ENCODE measurements at places on chromosomes 7 and 10.

DNA sequence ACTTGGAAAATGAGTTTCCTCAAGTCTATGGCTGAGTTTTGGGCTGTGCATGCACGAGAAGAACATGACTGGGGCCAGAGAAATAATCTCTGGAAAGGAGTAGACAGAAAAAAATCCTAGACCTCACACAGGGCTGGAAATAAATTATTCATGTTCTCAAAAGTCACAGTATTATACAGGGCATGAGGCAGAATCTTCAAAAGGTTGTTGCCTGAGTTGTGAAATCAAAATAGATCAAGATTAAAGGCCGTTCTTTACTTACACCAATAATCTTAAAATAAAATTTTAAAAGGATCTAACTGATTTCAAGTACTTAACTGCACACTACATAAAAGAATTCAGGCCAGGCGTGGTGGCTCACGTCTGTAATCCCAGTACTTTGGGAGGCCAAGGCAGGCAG, 14.1 kb upstream of the CREM start:
- no peak for DNase-seq

- DNase-seq = no peak
Observed at GRCh38 chr7:95605275-95605674, 9.0 kb upstream of the PDK4 start.

GRCh38 chr10:48519481-48520183, 85.2 kb downstream of the ARHGAP22 start:
- no peak for DNase-seq

DNA sequence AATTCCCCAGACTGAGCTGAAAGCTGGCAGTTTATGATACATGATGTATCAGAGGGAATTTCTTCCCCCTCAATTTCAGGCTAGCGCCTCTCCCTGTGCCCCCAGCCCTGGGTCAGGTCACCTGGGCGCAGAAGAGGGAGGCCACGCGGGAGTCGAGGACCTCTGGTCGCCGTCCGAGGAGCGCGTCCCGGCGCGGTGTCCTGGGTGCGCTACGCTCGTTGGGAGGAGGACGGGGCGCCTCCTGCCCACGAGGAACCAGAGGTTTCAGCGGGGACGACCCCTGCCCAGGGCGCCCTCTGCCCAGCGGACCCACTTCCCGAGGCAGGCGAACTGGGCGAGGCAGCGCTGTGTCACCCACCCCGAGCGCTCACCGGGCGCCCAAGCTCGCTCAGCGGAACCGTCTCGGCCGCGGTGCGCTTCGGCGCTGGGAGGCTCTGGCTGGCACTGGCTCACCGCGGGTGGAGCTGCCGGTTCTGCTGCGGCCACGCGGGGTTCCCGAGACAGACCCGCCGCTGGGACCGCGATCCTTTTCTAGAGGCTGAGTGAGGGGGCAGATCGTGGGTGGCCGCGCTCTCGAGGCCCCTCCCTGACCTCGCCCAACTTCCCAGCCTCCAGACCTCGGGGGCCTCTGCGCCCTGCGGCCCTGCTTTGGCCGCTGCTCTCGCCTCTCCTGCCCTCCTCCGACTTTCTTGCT, at the start of gene FAM237B:
Gene FAM237B, minus strand, starts transcription at position 504 of the 694 bp plus-strand sequence. CDS start 1,556 bp downstream, outside the sequence.
- DNase-seq = no peak

DNA sequence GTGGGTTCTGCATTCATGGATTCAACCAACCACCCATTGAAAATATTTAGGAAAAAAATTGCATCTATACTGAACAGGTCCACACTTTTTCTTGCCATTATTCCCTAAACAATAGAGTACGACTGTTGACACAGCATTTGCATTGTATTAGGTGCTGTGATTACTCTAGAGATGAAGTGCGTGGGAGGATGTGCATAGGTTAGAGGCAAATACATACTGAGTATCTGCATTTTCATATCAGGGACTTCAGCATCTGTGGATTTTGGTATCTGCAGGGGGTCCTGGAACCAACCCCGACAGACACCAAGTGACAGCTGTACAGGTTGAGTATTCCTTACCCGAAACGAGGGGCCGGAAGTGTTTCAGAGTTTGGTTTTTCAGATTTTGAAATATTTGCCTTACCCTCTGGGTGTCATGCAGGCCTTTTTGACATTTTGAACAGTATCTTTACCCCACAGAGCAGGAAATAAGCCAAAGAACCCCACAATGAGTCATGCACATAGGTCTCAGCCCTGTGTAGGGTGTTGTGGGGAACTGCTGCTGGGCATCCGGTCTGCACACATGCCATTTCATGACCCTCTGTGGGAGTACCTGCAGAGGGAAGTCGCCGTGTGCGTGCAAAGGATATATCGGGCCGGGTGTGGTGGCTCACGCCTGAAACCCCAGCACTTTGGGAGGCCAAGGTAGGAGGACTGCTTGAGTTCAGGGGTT, 14.5 kb downstream of the NUDT5 start:
- DNase-seq = no peak

DNA sequence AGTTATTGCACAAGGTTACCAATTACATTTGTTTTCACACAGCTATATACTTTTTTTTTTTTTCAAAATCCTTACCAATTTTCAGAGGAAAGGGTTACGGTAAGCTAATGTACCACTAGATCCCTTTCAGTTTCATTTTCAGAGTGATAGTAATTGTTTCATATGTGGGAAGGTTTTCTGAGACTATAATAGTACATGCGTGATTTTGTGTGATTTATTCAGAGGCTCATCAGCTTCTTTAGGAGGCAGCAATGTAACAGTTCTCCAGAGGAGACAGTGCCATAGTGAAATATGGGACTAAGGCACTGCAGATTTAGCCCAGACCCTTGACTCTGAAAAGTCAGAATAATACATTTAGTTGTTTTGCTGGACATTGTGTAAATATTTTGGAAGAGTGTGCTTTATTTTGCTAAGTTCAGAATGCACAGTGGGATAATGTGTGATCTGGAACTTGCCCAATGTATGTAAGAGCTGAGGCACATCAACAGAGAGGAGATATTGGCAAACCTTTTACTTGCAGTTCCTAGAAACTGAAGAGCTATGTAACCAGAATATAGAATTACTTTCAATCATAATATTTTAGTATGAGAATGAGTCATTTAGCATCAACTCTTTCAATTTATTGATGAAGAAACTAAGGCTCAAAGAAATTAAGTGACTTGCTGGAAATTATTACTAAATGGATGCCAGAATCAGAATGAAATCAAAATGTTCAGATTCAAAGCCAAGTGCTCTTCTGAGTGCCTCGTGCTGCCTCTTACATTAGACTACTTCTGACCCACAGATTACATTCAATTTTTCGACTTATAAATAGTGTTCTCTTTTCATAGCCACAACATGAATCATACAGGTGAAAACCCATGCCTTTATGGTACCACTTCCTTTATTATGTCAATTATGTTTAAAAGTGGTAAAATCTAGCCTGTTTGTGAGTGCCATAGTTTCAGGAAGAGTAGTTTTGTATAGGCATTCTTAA, 207.7 kb upstream of the TEX47 start:
- no peak for DNase-seq

DNA sequence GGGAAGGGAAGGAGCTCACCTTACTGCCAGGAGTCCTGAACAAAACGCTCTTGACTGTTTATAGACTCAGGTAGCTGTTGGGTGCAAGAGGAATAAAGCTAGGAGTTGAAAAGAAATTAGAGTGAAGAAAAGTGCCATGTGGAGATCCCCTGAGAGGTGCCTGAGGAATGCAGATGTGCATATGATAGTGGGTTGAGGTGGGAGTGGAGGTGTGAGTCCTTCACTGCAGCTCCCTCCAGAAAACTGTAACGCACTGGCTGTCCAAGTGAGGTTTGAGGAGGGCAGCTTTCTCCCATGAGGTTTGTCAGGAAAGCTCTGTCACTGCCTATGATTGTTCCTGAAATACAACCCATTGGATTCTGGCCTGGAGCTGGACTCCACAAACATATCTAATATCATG, 904.8 kb upstream of the POT1 start:
- no peak for DNase-seq

GRCh38 chr10:61905837-61906561, 4.5 kb downstream of the ARID5B start:
- no peak for DNase-seq

- no peak for DNase-seq
Observed at GRCh38 chr7:71937840-71938371, 474.2 kb downstream of the CALN1 start.
